ENCODE measurements at places on chromosomes 11 and 22.
A peak's percentile ranks its signal among the peaks of the same experiment; 100 is the strongest.

GRCh38 chr11:73182824-73183321, 35.2 kb upstream of the P2RY2 start:
- no peak for DNase-seq

DNA sequence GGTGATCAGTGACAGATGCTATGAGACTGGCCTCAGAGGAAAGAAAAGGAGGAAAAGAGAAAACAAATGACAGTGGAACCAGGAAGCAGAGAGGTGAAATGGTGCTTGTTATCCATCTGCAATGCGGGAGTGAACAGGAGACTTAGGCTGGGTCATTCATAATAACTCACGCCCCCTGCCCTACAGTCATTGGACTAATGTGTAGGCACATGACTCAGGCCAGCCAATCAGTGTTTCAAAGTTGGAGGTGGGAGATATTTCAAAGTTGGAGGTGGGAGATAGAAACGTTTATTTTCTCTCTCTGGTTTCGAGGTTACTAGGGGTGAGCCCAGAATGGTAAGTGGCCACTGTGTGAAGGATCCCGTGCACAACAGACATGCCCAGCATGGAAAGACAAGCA, 30.3 kb downstream of the SLC22A6 start:
- no peak for DNase-seq

GRCh38 chr11:2663915-2664314, 35.9 kb downstream of the KCNQ1OT1 start:
- DNase-seq, result no peak

DNA sequence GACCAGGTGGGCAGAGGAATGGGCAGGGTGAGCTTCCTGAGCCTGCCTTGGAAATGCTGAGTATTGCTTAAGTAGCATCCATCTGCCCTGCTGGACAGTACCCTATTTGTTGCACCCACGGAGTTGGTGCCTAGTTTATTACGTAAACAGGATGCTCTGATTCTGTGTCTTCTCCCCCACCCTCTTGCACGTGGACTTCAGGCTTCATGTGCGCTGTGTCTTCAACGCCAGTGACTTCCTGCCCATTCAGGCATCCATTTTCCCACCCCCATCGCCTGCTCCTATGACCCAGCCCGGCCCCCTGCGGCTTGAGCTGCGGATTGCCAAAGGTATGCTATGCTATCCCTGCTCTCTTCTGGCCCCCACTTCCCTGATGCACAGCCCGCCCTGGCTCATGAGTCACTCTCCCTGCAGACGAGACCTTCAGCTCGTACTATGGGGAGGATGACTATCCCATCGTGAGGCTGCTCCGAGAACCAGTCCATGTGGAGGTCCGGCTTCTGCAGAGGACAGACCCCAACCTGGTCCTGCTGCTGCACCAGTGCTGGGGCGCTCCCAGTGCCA, 5.7 kb downstream of the ZP1 start:
- DNase-seq, result peak; percentile 76

- no peak for DNase-seq
These were observed 1179.0 kb downstream of the LRRC4C start for GRCh38 chr11:40280159-40281051.

Data from posterior vena cava (tissue), 2 donors.